Effector memory CD4-positive, alpha-beta T cell (primary cell): ENCODE measurements at places on chromosomes 12 and 14.

- DNase-seq: no peak
Observed at GRCh38 chr12:78562368-78563205, 302.0 kb upstream of the SYT1 start.

DNA sequence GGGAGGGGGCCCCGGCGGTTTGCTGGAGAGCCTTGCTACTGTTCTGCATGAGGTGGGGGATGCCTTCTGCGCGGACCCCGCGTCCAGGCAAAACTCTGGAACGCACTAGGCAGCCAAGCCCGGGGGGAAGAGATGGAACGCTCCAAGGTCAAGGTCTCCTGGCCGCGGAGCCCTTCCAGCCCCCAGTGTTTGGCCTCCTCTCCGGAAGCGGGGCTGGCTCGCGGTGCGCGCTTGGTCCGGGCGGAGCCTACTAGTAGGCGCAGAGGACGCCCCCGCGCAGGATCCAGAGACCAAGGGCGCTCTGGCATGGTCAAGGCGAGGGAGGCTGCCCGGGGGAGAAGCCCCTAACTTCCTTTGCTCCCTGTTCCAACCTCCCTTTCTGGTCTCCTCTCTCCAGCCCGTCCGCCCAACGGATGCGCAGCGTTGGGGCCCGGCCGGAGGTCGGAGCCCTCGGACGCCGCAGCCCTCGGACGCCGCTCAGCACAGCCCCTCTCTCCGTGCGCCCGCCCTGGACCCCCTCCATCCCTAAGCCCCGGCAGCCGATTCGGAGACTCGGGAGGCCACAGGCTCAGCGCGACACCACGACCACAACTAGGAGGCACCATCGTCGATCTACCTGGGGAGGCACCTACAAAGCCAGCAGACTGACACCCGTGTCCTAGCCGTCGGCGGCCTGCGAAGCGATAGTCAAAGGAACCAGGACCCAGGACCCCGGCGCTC, 669 bp upstream of the KCNK13 start:
- no peak for DNase-seq

- DNase-seq: no peak
Observed at GRCh38 chr14:103019826-103020225, 37.5 kb downstream of the CDC42BPB start.

DNA sequence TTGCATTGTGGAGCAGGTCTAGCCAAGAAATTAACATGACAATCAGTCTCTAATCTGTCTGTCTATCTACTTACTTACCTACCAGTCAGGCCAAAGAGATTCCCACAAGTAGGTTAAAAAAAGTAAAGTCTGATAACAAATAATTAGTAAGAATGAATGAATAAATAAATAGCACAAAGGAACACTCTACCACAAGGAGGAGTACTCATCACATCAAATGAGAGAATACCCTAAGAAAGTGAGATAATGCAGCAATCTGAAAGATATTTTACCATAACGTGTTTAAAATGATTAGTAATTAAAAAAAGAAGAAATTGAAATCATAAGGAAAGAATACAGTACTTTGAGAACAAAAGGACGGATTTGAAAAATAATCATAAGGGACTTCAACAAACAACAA, 187.2 kb downstream of the SYNE2 start:
- no peak for DNase-seq

- DNase-seq: no peak
Observed at GRCh38 chr12:88793096-88793495, 212.8 kb upstream of the KITLG start.

DNA sequence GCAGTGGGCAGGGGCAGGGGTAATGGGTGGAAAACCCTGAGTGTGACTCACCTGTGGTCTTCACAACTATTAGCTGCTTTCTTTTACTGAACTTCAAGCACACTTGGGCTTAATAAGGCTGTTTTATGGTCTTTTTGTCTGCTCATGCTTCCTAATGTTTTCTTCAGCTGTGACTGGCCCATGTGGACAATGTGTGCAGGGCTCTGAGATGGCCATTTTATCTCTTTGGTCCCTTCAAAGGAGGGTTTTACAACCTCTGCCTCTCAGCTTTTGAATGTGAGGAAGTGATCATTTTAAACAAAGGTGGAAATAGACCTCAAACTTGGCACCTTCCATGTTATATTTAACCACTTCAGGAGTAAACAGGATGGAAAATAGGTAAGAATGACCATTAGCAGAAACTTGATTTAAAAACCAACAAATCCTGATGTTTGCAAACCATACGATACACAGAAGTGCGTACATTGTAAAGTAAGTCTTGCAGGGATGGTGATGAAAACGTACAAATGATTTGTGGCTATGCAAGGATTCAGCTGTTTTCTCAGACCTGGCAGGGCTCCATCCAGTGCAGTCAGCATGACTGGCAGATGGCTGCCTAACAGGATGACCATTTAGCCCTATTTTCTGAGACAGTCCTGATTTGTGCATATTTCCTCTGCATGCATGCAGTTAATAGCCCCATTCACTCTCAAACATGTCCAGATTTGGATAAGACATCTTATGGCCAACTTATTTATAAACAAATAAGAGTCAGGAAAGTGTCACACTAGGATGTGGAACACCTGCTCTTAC, 103.2 kb downstream of the SLC38A4 start:
- DNase-seq: no peak

DNA sequence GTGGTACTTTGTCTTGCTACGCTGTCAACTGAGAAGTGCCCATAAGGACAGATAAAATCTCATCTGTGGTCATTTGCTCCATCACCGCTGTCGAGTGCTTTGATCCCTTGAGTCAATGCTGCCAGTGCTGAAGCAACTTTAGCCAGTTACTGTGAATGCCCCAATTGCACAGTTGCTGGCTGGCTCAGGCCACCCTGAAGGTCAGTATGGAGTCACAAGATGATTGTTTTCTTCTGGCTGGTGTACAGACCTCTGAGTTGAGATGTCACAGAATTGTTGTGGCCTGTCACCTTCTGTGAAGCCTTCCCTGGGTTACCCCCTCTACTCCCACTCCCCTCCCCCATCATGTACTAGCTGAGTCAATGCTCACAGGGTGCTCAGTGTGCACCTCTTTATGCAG, 92.9 kb downstream of the PELI2 start:
- DNase-seq: no peak

- DNase-seq: no peak
Observed at GRCh38 chr12:25797949-25798348, 160.5 kb upstream of the RASSF8 start.

- no peak for DNase-seq
Observed at GRCh38 chr12:19168644-19169043, 39.1 kb downstream of the PLEKHA5 start.

DNA sequence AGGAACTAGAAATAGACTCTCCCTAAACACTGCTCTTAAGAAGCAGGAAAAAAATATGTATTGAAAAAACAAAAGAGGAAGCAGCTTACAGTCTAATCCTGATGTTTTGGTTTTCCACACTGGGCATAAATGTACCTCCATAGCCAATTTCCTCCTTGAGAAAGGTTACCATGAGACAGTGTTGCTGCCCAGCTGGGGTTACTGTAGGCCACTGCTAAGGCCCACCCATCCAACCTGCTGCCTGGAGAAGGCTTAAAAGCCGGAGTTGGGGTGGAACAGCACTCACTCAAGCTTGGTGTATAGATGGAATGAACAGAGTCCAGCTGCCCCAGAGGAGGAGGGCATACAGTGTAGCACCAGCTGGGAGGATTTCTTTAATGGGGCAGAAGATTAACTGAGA, 41.1 kb downstream of the ERG28 start:
- no peak for DNase-seq

DNA sequence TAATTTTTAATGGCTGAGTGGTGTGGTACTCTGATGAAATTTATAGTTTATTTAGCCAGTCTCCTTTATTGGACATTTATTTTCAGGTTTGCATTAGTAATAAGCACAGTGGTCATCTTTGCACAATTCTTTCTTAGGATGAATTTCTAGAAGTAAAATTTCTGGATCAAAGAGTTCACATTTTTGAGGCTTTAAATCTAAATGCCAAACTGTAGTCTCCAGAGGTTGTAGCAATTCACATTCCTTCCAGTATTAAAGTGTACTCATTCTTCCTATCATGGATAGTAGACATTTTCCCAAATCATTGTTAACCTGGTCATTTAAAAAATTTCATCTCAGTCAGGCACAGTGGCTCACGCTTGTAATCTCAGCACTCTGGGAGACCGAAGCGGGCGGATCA, 24.8 kb downstream of the SLC39A9 start:
- DNase-seq: no peak

GRCh38 chr14:45065540-45065939, 18.4 kb upstream of the PRPF39 start:
- no peak for DNase-seq

DNA sequence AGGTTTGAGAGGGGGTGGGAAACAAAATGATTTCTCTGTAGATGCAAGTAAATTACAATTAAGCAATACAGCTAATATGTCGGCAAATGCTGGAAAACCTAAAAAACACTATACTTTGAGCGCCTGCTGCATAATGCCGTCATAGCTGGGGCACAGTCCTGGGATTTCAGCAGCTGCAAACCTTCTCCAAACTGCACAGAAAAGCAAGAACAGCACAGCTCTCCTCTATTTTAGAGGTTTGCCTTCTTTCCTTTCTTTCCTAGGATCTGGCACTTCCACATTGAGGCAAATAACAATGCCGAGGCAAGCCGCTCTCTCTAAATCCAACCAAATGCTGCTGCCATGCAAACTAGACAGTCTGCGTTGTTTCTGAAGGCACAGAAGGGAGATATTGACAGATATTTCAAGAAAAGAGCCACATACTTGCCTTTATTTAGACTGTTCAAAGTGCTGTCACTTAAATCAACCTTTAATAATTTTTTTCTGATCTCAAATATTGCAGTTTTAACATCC, 287.1 kb upstream of the G2E3 start:
- no peak for DNase-seq

GRCh38 chr14:75156901-75157300, 19.5 kb downstream of the TMED10 start:
- DNase-seq: no peak

- no peak for DNase-seq
Observed at GRCh38 chr14:94021416-94022157, 4.6 kb upstream of the OTUB2 start.

DNA sequence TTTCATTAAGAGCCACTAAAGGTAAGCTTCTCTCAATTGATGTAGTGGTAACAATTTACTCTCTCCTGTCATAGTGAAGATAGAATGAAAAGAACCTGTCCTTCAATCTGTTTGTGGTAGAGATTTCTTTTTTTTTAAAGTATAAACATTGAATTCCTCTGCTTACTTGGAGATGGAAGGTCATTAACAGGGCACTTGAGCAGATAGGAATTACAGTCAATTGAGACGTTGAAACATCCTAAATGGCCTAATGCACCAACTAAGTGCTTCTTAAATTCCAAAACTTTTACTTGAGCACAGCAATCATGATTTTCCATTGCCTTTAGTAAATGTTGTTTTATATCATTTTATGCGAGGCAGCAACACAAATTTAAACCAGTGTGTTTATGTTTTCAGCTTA, 241.4 kb downstream of the FOXG1 start:
- DNase-seq: no peak

DNA sequence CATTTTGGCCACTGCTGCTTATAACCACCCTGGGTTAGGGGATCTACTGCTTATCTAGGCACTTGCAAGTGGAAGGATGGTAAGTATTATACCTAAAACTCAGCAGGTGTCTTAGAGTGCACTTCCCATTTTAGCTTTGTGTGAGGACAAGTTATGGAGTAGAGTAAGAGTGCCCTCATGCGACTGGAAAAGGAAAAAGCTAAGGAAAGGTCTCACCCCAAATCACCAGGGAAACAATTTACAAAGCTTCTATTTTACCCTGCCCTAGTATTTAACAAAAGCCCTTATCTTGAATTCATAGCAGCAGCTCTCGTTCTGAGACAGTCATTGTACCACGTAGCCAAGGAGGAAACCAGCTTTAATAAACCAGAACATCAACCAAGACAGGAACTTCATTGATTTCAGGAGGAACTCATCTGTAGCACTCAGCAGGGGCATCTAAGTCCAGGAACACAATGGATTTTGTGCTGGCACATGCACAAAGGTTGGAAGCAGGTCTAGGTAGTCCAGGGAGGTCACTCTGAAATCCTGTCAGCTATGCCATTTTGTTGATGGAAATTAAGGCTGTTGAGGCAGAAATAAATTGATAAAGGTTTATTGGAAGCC, 2.9 kb downstream of the RDH12 start:
- peak; percentile 8 for DNase-seq

DNA sequence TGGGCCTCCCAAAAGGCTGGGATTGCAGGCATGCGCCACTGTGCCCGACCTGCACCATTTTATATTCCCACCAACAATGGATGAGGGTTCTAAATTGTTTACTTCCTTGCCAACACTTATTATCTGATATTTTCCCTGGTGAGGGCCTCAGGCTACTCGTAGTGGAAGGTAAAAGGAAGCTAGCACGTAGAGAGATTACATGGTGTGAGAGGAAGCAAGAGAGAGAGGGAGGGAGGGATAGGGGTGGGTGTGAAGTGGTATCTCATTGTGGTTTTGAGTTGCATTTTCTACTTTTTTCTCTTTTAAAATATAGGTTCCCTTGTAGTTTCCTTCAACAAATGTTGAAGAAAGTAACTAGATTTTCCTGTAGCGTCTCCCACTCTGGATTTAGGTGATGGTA, 30.9 kb downstream of the MYO1H start:
- no peak for DNase-seq

DNA sequence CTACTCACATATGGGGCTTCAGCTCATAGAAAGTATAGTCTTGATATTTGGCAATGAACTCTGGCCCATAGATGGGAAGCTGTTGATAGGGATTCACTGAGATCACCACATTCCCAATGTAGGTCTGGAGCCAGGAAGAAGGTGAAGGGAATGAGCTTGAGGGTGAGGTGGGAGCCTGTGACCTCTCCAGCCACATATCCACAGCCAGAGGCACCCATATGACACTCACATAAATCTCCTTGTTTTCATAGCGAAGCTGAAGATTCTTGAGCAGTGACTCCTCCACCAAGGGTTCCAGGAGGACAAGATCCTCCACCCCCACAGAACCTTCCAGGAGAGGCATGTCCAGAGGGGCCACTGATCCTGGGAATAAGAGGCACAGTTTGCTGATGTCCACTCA, 1.9 kb downstream of the MYO1A start:
- no peak for DNase-seq

GRCh38 chr14:69473260-69473659, 11.3 kb upstream of the PLEKHD1 start:
- DNase-seq: no peak

GRCh38 chr14:53932966-53933365, 23.7 kb downstream of the BMP4 start:
- no peak for DNase-seq

GRCh38 chr12:130711756-130712155, 4.3 kb downstream of the RIMBP2 start:
- no peak for DNase-seq
